ENCODE measurements at places on chromosomes 16 and 17.

GRCh38 chr16:84851192-84852127 is 31.7 kb downstream of the CRISPLD2 start:
- DNase-seq = no peak

GRCh38 chr17:12900474-12900873 is 111.2 kb downstream of the ARHGAP44 start:
- DNase-seq = no peak

GRCh38 chr17:46903762-46904672 is 18.9 kb upstream of the GOSR2 start:
- no peak for DNase-seq

- DNase-seq = no peak
Measured at GRCh38 chr17:13642188-13642587, 40.5 kb upstream of the HS3ST3A1 start.

GRCh38 chr16:79500286-79500685 is 100.3 kb downstream of the MAF start:
- no peak for DNase-seq

DNA sequence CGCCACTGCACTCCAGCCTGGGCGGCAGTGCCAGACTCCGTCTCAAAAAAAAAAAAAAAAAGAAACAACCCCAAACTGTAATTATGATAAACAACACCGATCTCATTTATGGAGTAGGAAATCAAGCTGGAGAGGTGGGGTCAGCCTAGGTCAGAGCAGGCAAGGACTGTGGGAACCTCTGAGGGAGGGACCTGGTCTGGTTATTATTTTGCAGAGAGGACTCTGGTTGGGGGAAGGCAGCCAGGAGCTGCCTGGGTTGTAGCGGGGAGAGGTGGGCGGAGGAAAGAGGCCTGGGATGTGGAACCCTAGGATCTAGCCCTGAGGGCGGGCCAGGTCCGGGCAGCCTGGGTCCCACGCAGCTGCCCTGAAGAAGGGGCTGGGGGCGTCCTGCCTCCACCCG is 10.9 kb upstream of the HS3ST6 start:
- DNase-seq = no peak

DNA sequence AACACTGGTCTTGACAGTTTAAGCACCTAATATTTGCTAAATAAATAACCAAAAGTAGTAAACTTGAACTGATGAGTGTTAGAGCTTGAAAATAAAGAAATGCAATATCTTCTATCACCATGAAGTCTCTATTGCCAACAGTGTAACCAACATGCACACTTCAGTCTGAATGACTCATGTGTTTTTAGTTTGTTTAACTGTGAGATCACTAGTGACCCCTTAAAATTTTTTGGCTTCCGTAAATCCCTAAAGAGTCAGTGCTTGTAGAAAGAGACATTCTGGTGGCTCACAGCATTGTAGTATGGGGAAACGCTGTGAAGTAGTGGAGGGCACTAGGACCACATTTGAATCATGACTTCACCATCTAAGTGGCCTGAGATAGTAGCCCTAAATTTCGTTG is 341.1 kb downstream of the PMP22 start:
- no peak for DNase-seq

DNA sequence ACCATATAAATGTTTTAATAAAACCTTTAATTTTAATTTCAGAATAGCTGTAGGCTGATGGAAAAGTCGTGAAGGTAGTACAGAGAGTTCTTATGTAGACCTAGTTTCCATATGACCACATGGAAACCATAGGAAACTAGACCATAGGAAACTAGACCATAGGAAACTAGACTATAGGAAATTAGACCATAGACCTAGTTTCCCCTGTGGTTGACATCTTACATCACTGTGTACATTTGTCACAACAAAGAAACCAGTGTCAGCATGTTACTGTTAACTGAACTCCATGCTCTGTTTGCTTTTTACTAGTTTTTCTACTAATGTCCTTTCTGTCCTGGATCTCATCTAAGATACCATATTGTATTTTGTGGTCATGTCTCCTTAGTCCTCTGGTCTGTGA is 14.6 kb downstream of the NUDT7 start:
- DNase-seq = no peak

DNA sequence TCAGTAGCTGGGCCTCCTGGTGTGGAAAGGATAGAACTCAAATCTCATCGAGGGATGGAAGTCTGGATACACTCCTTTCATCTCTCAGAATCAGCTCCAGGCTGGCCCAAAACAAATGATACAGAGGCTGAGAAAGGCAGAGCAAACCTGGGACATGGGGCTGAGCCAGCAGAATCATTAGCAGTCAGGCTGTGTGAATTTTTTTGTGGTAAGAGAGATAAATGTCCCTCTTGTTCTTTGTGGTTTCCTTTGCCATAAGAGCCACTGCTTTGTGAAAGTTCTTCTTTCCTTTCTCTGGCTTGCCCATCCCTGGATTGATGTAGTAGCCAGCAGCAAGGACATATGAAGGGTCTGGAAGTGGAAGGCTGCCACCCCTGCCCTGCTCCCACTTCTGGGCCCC is 146.2 kb downstream of the CDH13 start:
- DNase-seq = no peak

GRCh38 chr16:31225193-31225592 is 8.3 kb upstream of the PYDC1 start:
- no peak for DNase-seq

DNA sequence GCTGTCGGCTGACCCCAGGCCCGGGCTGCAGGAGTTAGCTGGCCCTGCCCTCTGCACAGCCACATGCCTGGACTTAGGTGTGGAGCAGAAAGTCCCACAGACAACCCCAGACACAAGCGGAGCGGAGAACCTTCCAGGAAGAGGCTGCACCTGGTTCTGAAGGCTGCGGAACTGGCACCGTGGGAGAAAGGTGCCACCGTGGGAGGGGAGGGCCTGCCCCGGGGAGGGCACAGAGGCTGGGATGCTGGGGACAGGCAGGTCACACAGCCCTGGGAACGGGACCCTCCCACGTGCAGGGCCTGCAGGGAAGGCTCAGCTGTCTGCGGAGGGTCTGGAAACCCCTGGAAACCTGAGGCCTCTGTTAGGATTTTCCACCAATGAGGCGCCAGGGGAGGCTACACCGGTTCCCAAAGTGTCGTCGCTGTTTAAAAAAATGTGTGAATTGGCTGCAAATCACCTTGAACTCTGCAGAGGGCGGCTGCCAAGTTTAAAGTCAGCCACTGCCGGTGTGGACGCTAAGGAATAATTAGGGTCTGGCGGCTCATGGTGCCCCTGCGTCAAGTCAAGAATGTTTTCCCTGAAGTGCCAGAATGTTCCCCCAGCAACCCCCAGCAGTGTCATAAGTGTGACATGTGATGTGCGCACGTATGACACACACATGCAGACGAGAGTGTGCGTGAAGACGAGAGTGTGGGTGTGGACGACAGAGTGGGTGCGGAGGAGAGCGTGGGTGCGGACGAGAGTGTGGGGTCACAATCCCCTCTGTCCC is 50.9 kb upstream of the PABPN1L start:
- DNase-seq = no peak

GRCh38 chr17:39187152-39187830 is 10.2 kb downstream of the CACNB1 start:
- no peak for DNase-seq

GRCh38 chr16:67846063-67846319 is 742 bp upstream of the NUTF2 start:
- DNase-seq = peak; percentile 46

GRCh38 chr16:2237493-2238149 is 1.4 kb downstream of the DNASE1L2 start:
- DNase-seq = no peak

GRCh38 chr16:23318639-23319038 is 16.5 kb downstream of the SCNN1B start:
- DNase-seq = no peak

GRCh38 chr16:9820476-9821246 is 361.6 kb downstream of the GRIN2A start:
- DNase-seq = no peak

GRCh38 chr16:17318238-17318637 is 152.5 kb downstream of the XYLT1 start:
- DNase-seq = no peak
